ENCODE measurements at places on chromosomes 5 and 9.

- no peak for DNase-seq
Measured at GRCh38 chr5:82802954-82803353, 274.2 kb downstream of the TMEM167A start.

- no peak for DNase-seq
Measured at GRCh38 chr9:86944796-86945727, 2.2 kb downstream of the GAS1 start.

GRCh38 chr5:173721601-173722232 is 105.3 kb upstream of the BOD1 start:
- no peak for DNase-seq

DNA sequence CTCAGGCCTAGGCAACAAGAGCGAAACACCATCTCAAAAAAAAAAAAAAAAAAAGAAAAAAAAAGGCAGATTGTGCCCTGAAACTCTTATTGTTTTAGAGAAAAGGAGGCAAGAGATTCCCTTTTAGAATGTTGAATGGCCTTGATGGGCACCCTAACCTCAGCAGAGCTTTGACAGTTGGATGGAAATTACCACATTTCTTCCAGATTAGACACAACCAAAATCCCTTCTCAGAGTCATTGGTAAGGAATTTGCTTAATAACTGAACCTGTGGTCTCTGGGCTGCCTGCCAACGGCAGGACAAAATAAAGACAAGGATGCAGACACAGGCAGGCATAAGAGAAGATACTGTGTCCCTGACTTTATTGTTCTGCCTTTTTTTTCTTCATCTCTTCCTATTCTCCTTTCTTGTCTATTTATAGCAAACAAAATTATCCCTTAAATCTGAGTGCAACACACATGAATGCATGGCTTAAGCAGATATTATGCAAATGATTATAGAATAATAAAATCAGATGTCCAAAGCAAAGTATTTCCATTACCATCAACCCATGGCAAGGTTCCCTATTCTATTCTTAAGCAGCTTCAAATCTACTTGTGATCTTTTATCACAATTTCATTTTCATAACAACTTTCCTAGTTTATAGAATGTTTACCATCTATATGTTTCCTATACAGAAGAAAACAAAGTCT is 37.3 kb upstream of the TRIO start:
- DNase-seq: no peak

GRCh38 chr5:38883842-38884241 is 38.0 kb downstream of the OSMR start:
- no peak for DNase-seq

All from NCI-H1417 treated with DMSO at 0.1 percent for 48 hours (cell line).